ENCODE measurements at places on chromosomes 7 and 10.

GRCh38 chr10:80786322-80786721, 248.6 kb downstream of the SH2D4B start:
- no peak for DNase-seq

DNA sequence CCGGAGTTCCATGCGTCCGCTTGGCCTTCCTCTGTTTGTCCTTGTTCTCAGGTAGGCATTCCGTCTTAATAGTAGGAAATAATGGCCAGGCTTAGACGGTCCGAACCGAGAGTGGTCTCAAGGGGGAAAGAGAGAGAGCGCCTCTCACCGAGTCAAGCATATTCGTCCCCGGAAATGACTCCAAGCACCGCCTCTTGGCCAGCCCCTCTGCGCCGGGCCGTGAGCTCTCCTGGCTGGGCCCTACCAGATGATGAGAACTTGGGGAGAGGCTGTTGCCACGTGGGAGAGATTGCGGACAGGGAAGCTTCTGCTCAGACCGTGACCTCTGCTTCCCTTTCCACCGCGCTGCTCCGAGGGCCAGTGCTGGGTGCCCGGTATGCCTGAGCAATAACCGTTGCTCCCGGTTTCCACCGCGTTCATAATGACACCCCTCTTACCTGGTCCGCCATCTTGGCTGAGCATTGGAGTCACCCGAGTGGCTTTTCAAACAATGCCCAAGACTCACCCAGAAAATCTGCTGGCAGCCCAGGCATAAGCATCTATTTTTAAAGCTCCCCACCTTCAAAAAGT, 251.1 kb upstream of the SHH start:
- DNase-seq, result no peak

- no peak for DNase-seq
These were observed 394.1 kb upstream of the PHF14 start for GRCh38 chr7:10579561-10579960.

- DNase-seq, result no peak
These were observed 65.5 kb downstream of the CACUL1 start for GRCh38 chr10:118689070-118689858.

- no peak for DNase-seq
These were observed 92.2 kb upstream of the OIT3 start for GRCh38 chr10:72801263-72801868.

DNA sequence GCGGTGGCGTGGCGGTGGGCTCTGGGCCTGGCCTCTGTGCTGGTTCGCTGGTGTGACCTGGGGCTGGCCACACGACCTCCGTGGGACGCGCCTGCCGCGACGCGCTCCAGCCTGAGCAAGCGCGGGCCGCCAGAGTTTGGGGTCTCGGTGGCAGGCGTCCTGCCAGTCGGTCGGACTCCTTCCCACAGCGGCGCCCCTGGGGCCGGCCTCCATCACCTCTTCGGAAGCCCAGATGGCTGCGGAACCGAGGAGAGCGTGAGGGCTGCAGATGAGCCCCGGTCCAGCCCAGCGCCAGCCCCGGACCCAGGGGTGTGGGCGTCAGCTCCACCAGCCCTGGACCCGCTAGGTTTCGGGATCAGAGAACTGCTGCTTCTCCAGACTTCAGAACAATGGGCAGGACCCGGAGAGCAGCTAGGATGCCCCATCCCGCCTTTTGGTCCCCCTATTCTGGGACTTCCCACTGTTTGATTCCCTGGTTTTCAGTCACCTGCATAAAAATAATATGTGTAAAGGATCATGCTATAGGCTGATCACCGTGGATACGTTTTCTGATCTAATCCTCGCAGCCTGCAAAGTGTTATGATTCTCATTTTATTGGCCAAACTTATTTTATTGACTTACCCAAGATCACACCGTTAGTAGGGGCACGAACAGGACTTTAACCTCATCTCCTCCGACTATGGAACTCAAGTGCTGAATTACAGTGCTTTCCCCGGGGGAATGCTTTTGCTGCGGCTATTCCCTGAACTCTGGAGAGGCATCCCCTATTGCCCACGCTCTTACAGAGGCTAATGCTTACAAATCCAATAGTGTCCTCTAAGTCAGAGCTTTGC, 2.8 kb downstream of the CYP26C1 start:
- DNase-seq, result no peak

- no peak for DNase-seq
These were observed 217.0 kb upstream of the ADARB2 start for GRCh38 chr10:1954300-1954699.

GRCh38 chr7:1691601-1692514, 21.8 kb downstream of the ELFN1 start:
- DNase-seq, result no peak

DNA sequence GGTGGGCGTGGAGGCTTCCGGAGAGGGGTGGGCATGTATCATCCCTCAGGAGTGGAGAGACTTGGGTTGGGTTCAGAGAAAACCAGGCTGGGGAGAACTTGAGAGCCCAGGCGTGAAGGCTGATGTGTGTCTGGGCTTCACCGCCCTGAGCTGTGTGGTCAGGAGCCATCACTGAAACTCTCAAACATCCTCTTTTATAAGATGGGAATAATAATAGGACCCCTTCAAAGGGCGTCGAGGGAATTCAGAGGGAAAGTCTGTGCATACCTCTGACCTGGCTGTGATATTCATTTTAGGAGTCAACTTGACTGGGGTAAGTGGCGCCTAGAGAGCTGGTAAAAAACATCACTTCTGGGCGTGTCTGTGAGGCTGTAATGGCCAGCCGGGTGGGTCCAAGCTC, 21.1 kb upstream of the PSMG3 start:
- DNase-seq, result no peak

DNA sequence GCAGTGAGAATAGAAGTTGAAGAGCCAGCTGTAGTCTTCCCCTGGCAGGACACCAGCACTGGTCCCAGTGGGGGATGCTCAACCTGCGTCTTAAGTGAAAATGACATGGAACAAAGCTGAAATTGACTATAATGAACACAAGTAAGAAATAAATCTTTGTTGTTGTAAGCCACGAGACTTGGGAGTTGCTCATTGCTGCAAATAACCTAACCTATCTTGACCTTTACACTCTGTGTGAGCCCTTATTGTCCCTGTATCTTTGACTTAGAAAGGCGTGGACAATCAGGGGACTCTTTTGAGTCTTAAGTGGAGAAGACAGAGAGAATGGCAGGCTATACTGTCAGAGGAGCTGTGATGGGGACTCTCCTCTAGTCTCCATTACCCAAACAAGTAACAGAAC, 16.9 kb downstream of the ZC3HAV1L start:
- no peak for DNase-seq

DNA sequence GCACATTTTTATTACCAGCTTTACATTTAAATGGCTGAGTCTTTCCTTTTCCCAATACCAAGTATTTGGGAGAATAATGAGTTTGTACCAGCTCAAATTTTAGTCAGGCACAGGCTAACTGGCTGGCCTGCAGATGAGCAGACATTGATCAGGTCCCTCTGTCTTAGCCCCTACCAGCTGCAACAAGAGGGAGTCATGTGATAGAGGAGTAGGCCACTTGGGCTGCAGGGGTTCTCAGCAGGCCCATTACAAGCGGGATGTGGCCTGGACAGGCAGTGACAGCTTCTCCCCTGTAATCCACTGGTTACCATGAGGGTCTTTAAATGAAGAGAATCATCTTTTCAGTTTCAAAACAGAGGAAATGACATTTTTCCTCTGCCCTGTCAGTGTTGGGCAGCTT, 283.6 kb downstream of the SUGCT start:
- no peak for DNase-seq

GRCh38 chr7:96778263-96778662, 68.6 kb upstream of the SEM1 start:
- DNase-seq, result no peak

DNA sequence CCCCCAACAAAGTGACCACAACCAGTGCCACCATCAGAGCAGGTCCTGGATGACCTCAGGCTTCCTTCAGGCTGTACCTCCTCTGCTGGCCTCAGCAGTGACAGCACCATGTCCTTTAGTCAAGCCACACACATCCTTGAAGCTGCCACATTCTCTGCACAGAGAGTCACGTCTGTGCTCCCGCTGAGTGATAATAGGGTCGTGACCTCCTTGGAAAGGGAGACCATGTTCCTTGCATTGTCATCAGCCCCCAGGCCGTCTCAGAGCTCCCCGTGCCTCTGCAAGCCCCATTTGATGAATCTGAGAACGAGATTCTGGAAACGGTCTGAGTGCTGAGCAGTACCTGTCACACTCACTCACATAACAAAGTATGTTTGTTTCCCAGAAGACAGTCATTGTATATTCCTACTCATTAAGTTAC, 106.5 kb upstream of the PRR15 start:
- no peak for DNase-seq

GRCh38 chr7:30150711-30151110, 15.9 kb downstream of the MTURN start:
- no peak for DNase-seq

GRCh38 chr7:84412161-84412969, 217.8 kb upstream of the SEMA3A start:
- peak; percentile 98 for DNase-seq

DNA sequence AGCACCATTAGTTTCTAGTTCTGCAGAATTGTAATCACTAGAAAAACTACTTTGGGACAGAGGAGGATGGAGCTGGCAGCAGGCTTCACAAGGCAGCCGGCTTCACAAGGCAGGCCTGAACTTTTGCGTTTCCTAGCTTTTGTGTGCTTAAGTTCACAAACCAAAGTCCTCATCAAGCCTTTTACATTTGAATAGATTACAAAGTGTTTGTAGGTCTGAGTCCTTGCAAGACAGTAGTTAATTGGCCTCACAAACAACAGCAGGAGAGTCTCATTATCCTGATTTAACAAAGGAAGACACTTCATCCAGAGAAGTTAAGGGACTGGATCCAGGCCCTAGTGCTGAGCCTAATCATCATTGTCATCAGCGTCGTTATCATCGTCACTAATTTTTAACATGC, 147.8 kb upstream of the AUTS2 start:
- no peak for DNase-seq

GRCh38 chr10:26773633-26774032, 76.1 kb downstream of the PDSS1 start:
- DNase-seq, result no peak

DNA sequence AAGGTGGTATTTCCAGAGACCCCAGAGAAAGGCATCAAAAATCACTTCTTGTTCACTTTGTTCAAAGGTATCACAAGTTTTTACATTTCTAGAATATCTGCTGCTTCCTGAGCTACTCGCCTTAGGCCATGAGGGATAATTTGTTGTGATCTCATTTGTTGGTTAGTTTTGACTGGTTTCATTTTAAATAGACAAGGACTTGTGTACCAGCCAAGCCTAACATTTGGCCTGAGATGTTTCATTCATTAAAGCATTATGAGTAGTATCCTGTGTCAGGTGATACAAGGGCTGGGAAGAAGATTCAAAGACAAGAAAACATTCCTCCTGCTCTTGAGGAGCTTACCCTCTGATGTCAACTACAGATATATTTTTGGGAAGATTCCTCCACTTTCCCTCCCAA, 170.3 kb upstream of the FAM171A1 start:
- no peak for DNase-seq

GRCh38 chr7:17183630-17184328, 114.7 kb upstream of the AHR start:
- peak; percentile 38 for DNase-seq

DNA sequence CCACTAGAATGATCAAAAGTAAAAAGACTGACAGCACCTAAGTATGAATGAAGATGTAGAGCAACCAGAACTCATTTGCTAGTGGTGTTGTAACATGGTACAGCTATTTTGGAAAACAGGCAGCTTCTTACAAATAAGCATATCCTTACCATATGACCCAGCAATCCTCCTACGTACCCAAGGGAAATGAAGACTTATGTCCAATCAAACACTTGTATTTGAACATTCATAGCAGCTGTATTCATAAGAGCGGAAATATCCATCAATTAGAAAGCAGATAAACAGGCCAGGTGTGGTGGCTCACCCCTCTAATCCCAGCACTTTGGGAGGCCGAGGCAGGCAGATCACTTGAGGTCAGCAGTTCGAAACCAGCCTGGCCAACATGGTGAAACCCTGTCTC, 53.0 kb downstream of the KLRG2 start:
- DNase-seq, result no peak

GRCh38 chr7:55413442-55413841, 48.3 kb downstream of the LANCL2 start:
- no peak for DNase-seq

GRCh38 chr10:123574109-123574698, 92.0 kb upstream of the GPR26 start:
- DNase-seq, result no peak

- DNase-seq, result no peak
These were observed 65.3 kb downstream of the WDFY4 start for GRCh38 chr10:48750019-48750418.

- no peak for DNase-seq
These were observed 69.7 kb upstream of the STK17A start for GRCh38 chr7:43513251-43513650.

DNA sequence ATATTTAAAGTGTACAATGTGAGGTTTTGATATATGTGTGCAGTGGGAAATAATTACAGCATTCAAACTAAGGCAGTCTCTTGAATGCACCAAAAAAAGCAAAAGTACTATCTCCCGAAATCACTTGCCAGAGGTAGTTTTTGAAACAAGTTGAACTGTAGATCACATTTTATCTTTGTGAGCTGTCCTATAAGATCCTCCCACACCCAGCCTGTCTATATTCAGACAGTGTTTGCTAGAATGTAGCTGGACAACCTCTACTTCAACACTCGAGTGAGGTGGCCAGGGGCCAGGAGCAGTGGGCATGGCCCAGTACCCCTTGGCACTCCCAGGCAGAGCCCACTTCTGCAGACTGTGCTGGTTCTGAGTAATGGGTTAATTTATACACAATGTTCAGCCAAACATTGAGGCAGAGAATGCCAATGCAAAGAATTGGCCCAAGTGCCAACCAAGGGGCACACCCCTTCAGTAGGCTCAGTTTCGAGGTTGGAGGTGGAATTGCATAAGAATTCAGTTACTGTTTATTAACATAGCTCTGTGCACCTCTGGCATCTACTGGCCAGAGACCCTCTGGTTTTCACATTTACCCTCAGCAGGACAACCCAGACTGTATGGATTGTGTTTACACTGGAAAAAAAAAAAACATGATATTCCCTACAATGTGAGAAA, 70.5 kb downstream of the AHR start:
- DNase-seq, result no peak

GRCh38 chr7:87375662-87376435, 30.4 kb downstream of the CROT start:
- DNase-seq, result no peak

- no peak for DNase-seq
These were observed 41.4 kb upstream of the PITRM1 start for GRCh38 chr10:3213758-3214515.

- DNase-seq, result no peak
These were observed 141.1 kb downstream of the GRM3 start for GRCh38 chr7:86784765-86785164.

- no peak for DNase-seq
These were observed 166.9 kb downstream of the PAXIP1 start for GRCh38 chr7:154836021-154836448.
